DMS79 (cell line): ENCODE measurements at places on chromosomes 12 and 14.

DNA sequence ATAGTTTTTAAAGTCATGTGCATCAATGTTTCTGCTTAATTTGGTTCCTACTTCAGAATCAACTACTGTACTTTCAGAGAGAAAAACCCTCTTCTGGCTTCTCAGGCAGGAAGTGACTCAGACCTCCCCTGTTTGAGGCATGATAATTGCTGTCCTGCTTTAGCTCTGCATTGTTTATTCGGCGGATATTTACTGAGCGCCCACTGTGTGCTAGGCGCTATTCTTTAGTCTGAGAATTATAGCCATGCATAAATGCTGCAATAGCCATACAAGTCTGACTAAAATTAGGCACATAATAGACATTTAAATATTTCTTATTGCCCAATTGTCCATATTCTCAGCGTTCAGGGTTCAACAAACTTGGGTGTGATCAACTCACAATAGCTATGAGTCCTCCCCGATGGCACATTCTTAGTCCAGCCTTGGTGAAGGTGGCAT is 6.1 kb upstream of the AMIGO2 start:
- no peak for DNase-seq

- DNase-seq = no peak
Measured at GRCh38 chr14:68651075-68651474, 141.8 kb downstream of the ZFP36L1 start.

DNA sequence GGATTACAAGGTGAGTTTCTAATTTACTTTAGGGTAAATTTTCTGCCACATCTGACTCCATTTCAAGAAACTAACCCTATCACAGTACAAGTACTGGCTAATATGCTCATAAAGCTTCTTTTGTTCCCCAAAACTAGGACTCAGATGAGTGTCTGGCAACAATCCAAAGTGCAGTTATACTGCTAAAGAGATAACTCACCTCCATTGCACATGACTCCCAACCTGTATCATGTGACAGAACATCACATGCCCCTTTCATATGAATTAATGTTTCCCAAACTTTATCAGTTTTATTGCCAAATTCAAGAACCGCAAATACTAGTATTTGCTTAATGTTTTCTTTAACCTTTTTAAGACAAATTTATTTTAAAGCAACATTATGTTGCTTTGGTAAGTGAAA is 3.9 kb upstream of the PPP1R12A start:
- DNase-seq = no peak

DNA sequence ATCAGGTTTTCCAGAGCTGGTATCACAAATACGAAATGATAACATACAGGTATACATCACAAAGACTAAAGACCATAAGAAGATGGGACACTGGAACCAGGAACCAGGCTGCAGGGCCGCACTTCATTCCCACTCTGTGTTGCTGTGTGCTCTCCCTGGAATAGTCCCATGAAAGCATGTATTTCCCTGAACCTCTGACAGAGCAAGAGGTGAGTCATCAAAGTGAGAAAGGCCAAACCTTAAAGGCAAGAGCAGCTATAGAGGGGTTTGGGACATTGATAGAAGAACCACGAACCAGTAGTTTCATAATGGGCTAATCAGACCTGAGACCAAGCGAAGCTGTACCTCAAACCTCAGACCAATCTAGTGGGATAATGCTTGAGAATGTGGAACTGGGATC is 283.0 kb upstream of the PRKD1 start:
- no peak for DNase-seq

- no peak for DNase-seq
Measured at GRCh38 chr14:89117012-89117411, 292.6 kb downstream of the TTC8 start.

GRCh38 chr14:93946541-93947090 is 19.5 kb downstream of the FAM181A start:
- DNase-seq = no peak

- no peak for DNase-seq
Measured at GRCh38 chr12:124717318-124717717, 146.3 kb downstream of the SCARB1 start.

DNA sequence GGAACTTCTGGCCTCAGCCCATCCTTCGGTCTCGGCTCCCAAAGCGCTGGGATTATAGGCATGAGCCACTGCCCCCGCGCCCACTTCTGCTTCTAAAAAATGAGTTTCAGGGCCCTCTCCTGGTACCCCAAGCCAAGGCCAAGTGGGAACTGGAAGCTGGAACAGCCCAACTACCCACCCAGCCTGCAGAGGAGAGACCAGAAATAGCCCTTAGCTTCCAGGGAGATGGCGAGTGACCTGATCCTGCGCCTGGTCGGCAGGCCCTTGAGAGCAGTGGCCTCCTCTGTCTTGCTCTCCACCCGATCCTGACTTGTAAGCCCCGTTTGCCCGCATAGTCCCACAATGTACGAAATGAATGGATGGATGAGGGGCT is 31.2 kb upstream of the PLEKHG6 start:
- DNase-seq = no peak

DNA sequence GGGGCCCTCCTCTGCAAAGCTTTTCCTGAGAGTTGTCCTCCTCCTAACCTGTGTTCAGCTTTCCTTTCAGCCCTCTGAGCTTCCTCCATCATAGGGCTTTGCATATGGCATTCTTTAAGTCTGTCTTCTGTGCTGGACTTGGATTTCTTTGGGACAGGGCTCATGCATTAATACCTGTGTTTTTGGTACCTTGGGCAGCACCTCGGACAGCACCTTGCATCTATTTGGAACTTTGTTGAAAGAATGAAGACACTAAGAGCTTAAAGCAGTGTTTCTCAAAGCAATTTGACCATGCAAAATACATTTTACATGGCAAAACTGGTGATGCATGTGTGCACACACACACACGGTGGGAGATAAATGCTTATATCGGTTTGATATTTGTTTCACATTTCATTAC is 115.0 kb upstream of the SRRM4 start:
- DNase-seq = no peak

GRCh38 chr12:60197589-60197988 is 601.8 kb downstream of the SLC16A7 start:
- DNase-seq = no peak

DNA sequence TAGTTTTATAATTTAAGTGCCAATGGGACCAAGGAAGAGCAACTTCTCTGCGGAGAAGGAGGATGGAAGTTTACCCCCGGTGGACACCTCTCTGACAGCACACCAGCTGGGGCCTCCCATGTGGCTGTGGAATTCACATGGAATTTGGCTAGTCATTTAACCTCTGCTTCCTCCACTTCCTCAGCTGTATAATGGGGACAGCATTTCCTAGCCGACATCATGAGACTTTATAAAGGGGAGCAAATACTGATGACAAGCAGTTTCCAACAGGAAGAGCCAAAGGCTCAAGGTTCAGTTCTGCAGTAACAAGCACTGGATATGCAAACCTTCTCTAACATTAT is 7.5 kb downstream of the DUSP6 start:
- no peak for DNase-seq

- DNase-seq = no peak
Measured at GRCh38 chr12:16658699-16659098, 52.7 kb upstream of the LMO3 start.

DNA sequence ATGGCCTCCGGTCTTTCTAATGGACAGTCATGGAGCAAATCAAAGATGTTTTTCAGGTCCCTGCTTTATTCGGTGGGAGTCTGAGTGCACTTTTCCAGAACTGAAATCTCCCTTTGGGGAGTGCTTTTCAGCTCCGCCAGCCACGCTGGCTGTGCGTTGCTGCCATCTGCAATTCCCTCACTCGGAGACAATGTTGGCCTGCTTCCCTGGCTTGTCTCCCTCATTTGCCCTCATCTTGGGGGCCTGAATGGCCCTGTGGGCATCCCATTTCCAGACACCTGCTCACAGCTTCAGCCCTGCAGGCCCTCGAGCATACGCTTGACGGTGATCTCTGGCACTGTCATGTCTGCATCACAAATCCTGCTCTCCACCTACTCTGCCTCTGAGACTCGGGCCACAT is 103.8 kb downstream of the CCDC92 start:
- DNase-seq = no peak

- DNase-seq = no peak
Measured at GRCh38 chr12:110726028-110726427, 16.7 kb downstream of the PPP1CC start.

- DNase-seq = no peak
Measured at GRCh38 chr14:101721951-101722661, 39.4 kb upstream of the PPP2R5C start.
